H54 (cell line): ENCODE measurements at places on chromosomes 5 and 9.

- no peak for DNase-seq
Measured at GRCh38 chr5:4015709-4016108, 420.1 kb downstream of the IRX1 start.

- no peak for DNase-seq
Measured at GRCh38 chr9:85487872-85488271, 253.9 kb downstream of the AGTPBP1 start.

- DNase-seq, result no peak
Measured at GRCh38 chr5:90613459-90613858, 54.9 kb downstream of the ADGRV1 start.

DNA sequence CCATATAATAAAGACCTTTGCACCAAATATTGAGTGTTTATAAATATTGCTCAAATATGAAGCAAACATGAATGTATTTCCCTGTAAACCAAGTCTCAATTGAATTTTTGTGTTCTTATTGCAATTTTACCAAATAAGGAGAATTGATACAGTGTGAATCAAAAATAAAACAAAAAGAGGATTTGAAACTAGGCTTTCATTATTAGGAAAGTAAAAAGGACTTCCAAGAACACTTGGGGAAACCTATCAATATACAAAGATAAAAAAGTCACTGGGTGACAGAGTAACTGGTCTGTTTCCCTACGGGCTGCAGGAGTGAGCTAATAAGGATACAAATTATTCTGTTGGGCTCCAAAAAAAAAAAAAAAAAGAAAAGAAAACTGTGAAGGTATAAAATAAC, 44.8 kb upstream of the SNX2 start:
- DNase-seq, result no peak

DNA sequence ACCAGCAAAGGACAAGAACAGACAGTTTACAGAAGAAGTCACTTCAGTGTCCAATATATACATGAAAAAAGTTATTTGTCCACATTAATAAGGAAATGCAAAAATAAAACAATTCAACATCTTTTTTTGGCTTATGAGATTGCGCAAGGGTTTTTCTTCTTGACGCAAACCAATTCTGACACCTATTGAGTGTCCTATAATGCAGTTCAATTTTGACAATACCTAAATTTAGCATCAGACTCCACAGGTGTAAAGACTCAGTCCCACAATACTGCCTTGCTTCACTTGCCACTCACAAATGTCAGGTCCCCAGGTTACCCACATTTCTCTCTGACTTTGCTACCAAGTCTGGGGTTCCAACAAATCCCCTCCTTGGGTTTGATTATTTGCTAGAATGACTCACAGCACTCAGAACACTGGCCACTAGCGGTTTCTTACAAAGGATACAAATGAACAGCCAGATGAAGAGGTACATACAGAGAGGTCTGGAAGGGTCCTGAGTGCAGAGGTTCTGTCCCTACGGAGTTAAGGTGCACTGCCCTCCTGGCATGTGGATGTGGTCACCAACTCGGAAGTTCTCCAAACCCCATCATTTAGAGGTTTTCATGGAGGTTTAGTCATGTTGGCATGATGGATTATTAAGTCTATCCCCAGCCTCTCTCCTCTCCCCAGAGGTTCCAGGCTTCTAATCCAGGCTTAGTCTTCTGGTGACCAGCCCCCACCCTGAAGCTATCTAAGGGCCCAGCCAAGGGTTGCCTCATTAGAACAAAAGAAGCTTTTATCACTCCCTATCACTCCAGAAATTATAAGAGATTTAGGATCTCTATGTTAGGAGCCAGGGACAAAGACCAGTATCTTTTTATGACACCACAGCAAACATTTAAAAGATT, 27.0 kb upstream of the SLC22A5 start:
- no peak for DNase-seq

GRCh38 chr9:2465921-2466460, 155.6 kb upstream of the VLDLR start:
- no peak for DNase-seq

DNA sequence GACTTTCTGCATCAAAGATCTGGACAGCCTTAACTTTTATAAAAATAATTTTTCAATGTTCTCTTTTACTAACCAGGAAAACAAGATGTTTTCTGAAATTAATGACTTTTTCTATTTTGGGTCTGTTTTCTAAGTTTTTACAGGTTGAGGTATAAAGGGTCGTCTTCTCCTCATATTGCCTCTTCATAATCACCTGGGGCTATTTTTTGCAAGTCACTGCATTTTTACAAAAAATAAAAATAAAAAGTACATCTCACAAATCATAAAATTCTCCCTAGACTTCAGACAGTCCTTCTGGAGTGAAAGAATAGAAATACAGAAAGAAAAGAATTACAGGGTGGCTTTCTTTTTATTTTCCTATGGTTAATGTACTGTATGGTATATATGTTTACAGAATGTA, 168.5 kb downstream of the PALM2AKAP2 start:
- no peak for DNase-seq

DNA sequence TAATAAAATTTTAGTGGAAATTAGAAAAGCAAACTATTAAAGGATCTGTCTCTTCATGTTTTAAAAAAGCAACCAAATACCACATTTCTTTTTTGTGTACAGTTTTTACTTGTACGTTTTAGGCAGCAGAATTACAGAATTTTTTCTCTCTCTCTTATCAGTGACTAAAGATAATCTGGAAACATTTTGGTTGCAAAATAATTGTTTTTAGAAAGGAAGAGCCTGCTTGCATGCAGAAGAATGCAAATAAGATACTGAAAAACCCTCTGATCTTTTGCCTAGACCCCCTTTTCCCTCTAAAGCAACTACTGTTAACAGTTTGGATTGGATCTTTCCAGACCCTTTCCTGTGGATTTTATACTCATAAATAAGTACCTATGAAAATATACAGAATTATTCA, 75.9 kb upstream of the SGCD start:
- no peak for DNase-seq

GRCh38 chr5:172858511-172858989, 24.5 kb downstream of the ERGIC1 start:
- peak; percentile 66 for DNase-seq

DNA sequence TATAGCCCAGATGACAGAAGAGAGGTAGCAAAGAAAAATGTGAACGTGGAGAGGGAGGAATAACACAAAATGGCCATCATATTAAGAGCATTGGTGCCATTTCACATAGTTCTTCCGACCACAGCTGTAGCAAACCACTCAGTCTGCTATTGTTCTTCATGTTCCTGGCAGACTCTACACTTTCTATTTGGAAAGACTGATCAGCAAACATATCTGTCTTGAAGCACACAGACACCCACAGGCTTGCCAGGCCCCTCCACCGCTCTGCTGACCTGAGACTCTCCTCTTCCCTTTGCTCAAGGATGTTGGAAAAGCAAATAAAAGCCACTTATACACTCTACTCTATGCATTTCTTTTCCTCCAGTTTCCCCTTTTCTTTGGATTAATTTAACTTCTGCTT, 298.0 kb downstream of the FBXL7 start:
- DNase-seq, result no peak

DNA sequence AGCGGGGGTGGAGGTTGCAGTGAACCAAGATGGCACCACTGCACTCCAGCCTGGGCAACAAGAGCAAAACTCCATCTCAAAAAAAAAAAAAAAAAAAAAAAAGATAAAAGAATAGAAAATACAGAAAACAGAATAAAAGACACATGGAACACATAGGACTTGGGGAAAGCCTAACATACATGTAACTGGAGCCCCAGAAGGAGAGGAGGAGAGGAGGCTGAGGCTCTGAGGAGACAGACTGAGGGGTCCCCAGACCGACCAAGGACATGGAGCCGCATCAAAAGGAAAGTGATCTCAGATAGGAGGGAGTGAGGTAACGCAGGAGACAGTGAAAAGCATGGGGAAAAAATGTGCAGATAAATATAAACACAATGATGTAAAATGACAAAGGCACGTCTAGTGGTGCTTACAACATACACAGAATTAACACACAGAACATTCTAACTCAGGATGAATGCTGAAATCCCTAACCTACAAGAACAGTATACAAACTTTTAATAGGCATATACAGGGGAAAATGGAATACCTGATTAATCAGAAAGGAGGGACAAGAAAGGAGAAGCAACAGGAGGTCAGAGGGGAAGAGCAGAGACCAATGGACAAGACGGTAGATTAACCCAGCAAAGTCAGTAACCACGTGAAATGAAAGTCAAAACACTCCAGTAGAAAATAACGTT, 65.2 kb upstream of the UBAC1 start:
- no peak for DNase-seq

GRCh38 chr9:131020862-131021261, 11.9 kb downstream of the LAMC3 start:
- no peak for DNase-seq

DNA sequence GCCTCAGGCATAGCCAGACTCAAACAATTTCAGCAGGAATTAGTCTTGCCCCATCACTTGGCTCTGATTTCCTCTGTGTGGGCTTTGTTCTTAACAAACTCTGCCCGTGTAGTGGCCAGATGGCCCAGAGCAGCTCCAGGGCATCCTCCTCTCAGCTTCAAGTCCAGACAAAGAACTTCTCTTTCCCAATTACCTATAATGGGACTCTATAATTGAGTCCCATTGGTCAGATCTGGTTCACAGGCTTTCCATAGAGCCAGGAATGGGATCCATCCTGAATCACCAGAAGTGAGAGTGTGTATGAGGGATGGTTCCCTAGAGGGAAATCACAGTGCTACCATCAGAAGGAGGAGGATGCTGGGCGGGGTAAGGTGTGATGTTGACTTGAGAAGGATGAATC, 515.8 kb downstream of the KIF4B start:
- no peak for DNase-seq
